ENCODE measurements at places on chromosomes 5 and 9. TPM values are rescaled to one million over a fixed set of nuclear protein-coding genes. Genes with fewer than 3 reads are reported as not detected.

Gene ATP6V0E1
- total RNA-seq: 121 TPM

Gene OBP2B
- not detected for total RNA-seq

Gene PCDHAC2
- total RNA-seq: not detected

Gene CBY3
- 0.61 TPM for total RNA-seq

Gene TAS2R1
- total RNA-seq: not detected

Gene CAMK4
- total RNA-seq: 33.3 TPM

Gene PCDHGB3
- 0.10 TPM for total RNA-seq
